ENCODE measurements at places on chromosomes 5 and 9. TPM values are rescaled to one million over a fixed set of nuclear protein-coding genes. Genes with fewer than 3 reads are reported as not detected.

Gene CARTPT
- not detected for total RNA-seq

Gene PTGER4
- 8.3 TPM for total RNA-seq

Gene UHRF2
- total RNA-seq, result 12.5 TPM

Gene RBM18
- total RNA-seq, result 34.7 TPM

DNA sequence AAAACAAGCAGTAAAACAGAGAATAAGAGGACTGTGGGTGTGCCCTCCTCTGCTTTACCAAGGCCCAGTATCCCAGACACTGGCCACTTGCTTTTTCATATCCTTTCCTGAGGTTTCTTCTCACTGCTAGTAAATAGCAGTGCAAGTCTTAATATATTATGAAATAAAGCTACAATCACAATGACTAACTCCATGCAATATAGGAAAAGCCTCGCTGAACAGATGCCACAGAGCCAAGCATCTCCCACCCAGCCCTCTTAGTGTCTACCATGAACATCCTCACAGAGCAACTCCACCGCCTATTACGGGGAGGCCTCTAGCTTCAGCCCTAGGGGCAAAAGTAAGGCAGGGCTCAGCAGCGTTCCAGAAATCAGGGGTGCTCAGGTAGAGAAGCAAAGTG lies 130.7 kb upstream of the LHFPL2 start:
- no peak for DNase-seq

GRCh38 chr5:135989686-135990085 lies 34.9 kb upstream of the LECT2 start:
- DNase-seq, result no peak

Gene CSF1R
- 15.0 TPM for total RNA-seq
